Activated T-helper 1 cell treated with anti-CD3 and anti-CD28 coated beads, Interleukin-12 subunit alpha, Interleukin-12 subunit beta, Interleukin-2, Interleukin-4 antibody, amounts not matched to agents 30 ng/mL and 10 ng/mL and 1 ng/mL, durations not matched to agents 14 hours and 24 hours and 36 hours (primary cell): ENCODE measurements at places on chromosomes 1 and 21. TPM values are rescaled to one million over a fixed set of nuclear protein-coding genes. Genes with fewer than 3 reads are reported as not detected.

Gene KLF17
- not detected in 2 replicates for total RNA-seq

Gene HSPG2
- 1.4 and 2.4 TPM in 2 replicates for total RNA-seq

Gene TATDN3
- total RNA-seq, result 14.4 and 18.5 TPM in 2 replicates

Gene CLDN17
- total RNA-seq, result not detected in 2 replicates

Gene SLC30A2
- not detected in 2 replicates for total RNA-seq

Gene OR2L5
- total RNA-seq, result not detected in 2 replicates

Gene NID1
- total RNA-seq, result 0.44 and 0.65 TPM in 2 replicates

Gene MAP3K21
- total RNA-seq, result 1.8 and 2.1 TPM in 2 replicates

Gene ATP6V1G3
- not detected in 2 replicates for total RNA-seq

Gene RHD
- not detected in 2 replicates for total RNA-seq

Gene C1orf53
- total RNA-seq, result 0.81 and 1.3 TPM in 2 replicates

Gene LCE2A
- not detected in 2 replicates for total RNA-seq

Gene SOX13
- 0.23 TPM in 1 of 2 replicates, not detected in the other for total RNA-seq

Gene CD5L
- total RNA-seq, result not detected in 2 replicates

Gene C1QC
- not detected in 2 replicates for total RNA-seq

Gene TSPAN2
- total RNA-seq, result 0.34 and 0.44 TPM in 2 replicates

Gene FMO4
- 0.39 and 1.5 TPM in 2 replicates for total RNA-seq

Gene DMRTA2
- not detected in 2 replicates for total RNA-seq

Gene PLEKHG5
- 1.8 and 2.2 TPM in 2 replicates for total RNA-seq

Gene CBS
- 38.2 and 39.2 TPM in 2 replicates for total RNA-seq

Gene RIPPLY3
- total RNA-seq, result 0.10 TPM in 2 replicates

Gene VCAM1
- 0.10 TPM in 1 of 2 replicates, not detected in the other for total RNA-seq

Gene S100A5
- 1.3 and 1.6 TPM in 2 replicates for total RNA-seq

Gene PLA2G4A
- total RNA-seq, result 0.20 and 0.21 TPM in 2 replicates

Gene LCE1C
- not detected in 2 replicates for total RNA-seq

Gene PCNT
- 58.4 and 59.7 TPM in 2 replicates for total RNA-seq

Gene CD55
- total RNA-seq, result 177 and 178 TPM in 2 replicates

Gene IL24
- 4.4 and 6.8 TPM in 2 replicates for total RNA-seq

Gene LHX8
- not detected in 2 replicates for total RNA-seq

Gene MPL
- total RNA-seq, result not detected in 2 replicates

Gene MFN2
- 88.1 and 95.4 TPM in 2 replicates for total RNA-seq

Gene LMX1A
- not detected in 2 replicates for total RNA-seq

Gene CLCNKA
- total RNA-seq, result not detected in 2 replicates

Gene BCL2L15
- 0.67 and 0.69 TPM in 2 replicates for total RNA-seq

Gene VSIG8
- not detected in 2 replicates for total RNA-seq

Gene PPFIA4
- total RNA-seq, result 11.5 and 14.9 TPM in 2 replicates

Gene NPHS2
- total RNA-seq, result not detected in 2 replicates

Gene S100A14
- 0.16 TPM in 1 of 2 replicates, not detected in the other for total RNA-seq

Gene KRTAP19-3
- not detected in 2 replicates for total RNA-seq

Gene TTLL10
- total RNA-seq, result 0.10 and 0.15 TPM in 2 replicates

Gene C1QA
- total RNA-seq, result not detected in 2 replicates

Gene ERG
- total RNA-seq, result not detected in 2 replicates

Gene KRTAP7-1
- not detected in 2 replicates for total RNA-seq

Gene TSSK3
- total RNA-seq, result 0.51 and 1.3 TPM in 2 replicates

Gene TFAP2E
- 0.47 TPM in 2 replicates for total RNA-seq

Gene CLCA1
- not detected in 2 replicates for total RNA-seq

Gene CYP4A22
- not detected in 2 replicates for total RNA-seq

Gene ATG4C
- 8.8 TPM in 2 replicates for total RNA-seq

Gene LENEP
- total RNA-seq, result 1.5 and 1.8 TPM in 2 replicates

Gene NTRK1
- 49.1 and 49.8 TPM in 2 replicates for total RNA-seq

Gene BEND5
- 3.0 and 4.2 TPM in 2 replicates for total RNA-seq

Gene SGIP1
- total RNA-seq, result not detected in 2 replicates

Gene GFI1
- total RNA-seq, result 95.7 and 103 TPM in 2 replicates

Gene GLMN
- total RNA-seq, result 29.2 and 29.7 TPM in 2 replicates

Gene SPTA1
- total RNA-seq, result not detected in 2 replicates

Gene G0S2
- total RNA-seq, result 501 and 509 TPM in 2 replicates

Gene SLC25A34
- 1.1 and 1.8 TPM in 2 replicates for total RNA-seq

Gene LRRC71
- total RNA-seq, result not detected in 2 replicates
